ENCODE measurements at places on chromosomes 3 and 15.

GRCh38 chr3:189978753-189979152 lies 141.9 kb downstream of the P3H2 start:
- DNase-seq, result no peak

- DNase-seq, result no peak
Measured at GRCh38 chr3:126685493-126685892, 18.5 kb upstream of the CHCHD6 start.

GRCh38 chr3:134993011-134993410 lies 198.0 kb downstream of the EPHB1 start:
- no peak for DNase-seq

DNA sequence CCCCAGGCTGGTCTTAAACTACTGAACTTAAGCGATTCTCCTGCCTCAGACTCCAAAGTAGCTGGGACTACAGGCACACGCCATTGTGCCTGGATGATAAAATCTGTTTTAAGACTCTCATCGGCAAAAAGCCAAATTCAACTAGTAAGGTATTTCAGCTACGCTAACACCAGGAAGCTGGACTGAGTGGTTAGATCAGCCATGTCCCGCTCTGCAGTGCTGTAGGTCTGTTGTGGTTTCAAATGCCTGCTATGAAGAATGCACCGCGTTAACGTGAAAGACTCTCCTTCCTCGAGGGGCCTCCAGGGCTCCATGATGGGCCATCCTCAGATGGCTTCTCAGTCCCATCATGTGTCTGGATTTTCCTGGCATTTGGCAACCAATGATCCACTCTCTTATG lies 70.2 kb downstream of the PCOLCE2 start:
- no peak for DNase-seq

DNA sequence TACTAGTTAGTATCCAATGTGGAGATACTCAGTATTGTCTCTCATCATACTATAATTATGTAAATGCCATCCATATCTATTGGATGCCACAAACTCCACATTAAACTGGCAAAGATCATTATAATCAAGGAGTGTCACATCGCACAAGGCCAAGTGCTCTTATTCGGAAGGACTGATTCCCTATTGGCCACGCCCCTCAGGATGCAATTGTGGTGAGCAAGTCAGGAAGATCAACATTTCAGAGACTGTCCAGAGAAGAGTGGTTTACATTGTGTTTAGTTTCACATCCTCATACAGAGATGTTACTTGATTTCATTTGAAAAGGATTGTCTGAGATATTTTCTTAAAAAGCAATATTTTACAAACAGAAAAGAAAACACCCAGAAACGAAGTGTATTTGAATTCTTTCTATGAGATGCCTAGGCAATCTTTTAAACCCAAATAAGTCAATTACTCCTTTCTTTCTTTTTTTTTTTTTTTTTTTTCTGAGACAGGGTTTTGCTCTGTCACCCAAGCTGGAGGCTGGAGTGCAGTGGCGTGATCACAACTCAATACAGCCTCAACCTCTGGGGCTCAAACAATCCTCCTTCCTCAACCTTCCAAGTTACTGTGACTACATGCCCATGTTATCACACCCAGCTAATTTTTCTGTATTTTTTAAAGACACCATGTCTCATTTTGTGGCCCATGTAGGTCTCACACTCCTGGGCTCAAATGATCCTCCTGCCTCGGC lies 369.1 kb downstream of the RBMS3 start:
- no peak for DNase-seq

DNA sequence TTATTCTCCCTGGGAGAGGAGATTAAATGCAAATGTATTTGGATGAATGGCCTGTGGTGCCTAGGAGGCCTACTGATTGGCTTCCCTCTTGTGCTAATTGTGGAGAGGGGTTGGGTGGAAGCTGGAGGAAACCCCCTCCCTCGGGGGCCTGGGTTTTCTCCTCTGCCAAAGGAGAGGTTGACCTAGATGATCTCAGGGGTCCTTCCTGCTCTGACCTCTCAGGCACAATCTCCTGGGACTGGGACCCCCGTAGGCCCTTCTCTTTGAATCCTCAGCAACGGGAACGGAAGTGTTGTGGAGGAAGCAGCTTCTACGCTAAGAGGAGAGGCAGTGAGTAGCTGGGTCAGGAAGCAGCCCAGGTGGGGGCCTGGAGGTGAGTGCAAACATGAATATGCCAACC lies 40.5 kb upstream of the MAGEF1 start:
- no peak for DNase-seq

DNA sequence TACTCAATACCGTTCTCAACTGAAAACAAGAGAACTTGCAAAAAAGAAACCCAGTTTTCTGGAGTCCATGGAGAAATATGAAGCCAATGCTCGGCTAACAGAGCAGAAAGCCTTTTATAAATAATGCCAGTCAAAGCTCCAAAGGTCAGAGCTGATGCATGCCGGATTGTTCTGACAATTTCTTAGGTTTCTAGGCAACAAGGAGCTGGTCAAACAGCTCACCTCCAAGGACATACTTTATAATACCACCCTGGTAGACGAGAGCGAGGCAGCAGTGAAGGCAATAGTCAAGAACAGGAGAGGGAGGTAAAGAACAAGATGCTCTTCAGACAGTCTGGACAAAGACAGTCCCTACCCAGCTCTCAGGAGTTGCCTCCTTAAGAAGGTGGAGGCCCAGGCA lies 111.1 kb downstream of the UBE3A start:
- DNase-seq, result no peak

- no peak for DNase-seq
Measured at GRCh38 chr3:124787476-124788195, 57.4 kb downstream of the UMPS start.

DNA sequence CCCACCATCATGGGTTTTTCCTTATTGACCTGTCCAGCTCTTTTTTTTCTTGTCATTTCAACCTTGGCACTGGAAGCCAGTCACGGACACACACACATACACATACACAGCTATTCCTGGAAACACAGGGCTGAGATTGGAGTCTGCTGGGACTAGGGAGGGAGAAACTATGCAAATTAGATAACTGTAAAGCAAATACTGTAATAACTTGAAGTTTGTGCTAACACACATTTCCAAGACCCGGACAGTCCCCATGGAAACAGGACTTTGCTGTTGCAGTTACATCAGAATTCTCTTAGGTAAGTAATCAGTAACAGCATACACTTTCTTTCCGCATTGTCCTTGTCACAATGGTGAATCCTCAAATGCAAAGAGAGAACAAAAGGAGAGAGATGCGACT lies 304.4 kb downstream of the KBTBD8 start:
- DNase-seq, result no peak

Data from 8988T (cell line).